Stimulated activated naive CD8-positive, alpha-beta T cell treated with anti-CD3 and anti-CD28 coated beads, Interleukin-15, Interleukin-2, amounts not matched to agents 100 U/mL and 50 U/mL, for 24 hours (primary cell): ENCODE measurements at places on chromosomes 2 and 18.

DNA sequence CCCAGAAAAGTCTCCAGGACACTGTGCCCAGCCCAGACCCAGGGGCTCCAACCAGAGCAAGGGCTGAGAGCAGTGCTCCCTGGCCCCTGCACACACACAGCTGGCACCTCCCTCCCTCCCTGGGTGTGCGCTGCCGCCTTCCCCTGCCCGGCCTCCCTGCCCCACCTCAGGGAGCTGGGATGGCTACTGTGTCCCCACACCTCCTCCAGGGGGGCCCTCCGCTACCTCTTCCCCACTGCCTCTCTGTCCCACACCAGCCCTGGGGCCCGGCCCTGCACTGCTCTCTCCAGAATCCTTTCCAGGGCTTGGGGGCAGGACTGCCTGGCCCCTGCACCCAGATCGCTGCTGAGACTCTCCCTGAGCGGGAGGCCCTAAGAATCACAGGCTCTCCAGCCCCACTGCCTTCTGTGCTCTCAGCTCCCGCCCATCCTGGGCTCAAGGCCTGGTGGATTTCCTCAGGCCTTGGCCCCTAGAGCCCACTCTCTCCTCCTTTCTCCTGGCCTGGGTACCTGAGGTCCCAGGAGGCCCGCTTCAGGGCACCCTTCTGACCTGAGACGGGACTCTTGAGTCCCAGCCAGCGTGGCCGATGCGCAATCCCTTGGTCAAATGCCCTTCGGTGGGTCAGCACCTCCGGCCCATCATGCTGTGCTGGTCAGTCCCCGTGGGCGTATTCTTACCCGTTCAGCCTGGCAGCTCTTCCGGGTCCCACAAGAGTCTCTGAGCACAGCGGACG is 276.8 kb upstream of the HDAC4 start:
- DNase-seq, result no peak

DNA sequence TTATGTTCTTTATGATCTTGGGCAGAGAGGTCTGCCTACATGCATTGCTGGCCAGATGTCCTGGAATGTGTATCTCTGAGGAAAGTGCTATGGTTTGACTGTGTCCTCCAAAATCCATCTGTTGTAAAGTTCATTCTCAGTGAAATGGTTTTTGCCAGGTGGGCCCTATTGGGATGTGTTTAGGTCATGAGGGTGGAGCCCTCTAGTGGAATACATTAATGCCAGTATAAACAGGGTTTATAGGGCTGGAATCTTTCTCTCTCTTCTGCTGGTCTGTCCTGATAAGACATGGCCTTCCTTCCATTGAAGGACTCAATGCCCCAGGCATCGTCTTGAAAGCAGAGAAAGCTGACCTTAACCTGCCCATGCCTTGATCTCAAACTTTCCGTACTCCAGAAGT is 258.5 kb downstream of the RPIA start:
- DNase-seq, result no peak

DNA sequence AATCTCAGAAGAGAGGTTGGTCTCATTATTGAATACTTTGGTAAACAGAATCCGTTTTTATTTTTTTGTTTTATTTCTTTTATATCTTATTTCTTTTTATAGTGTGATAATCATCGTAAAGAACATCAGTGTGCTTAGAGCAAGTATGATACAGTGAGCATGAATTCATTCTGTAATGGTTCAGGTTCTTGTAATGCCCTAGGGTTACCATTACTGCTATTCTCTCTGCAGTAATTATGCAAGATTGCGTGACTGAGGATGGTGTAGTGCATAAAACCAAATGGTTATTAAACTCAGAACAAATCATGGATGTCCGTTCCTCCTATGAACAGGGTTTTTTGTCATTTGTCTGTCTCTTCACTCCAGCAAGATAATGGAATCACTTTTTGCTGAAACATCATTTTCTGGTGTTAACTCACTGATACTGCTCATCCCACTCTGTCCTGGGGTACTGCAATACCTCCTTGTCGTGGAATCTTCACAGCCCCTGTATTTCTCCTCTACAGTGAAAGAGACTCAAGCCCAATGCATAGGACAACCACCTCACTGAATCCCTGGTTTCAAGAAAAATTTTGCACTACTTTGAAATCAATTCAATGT is 274.8 kb upstream of the ST6GAL2 start:
- no peak for DNase-seq

DNA sequence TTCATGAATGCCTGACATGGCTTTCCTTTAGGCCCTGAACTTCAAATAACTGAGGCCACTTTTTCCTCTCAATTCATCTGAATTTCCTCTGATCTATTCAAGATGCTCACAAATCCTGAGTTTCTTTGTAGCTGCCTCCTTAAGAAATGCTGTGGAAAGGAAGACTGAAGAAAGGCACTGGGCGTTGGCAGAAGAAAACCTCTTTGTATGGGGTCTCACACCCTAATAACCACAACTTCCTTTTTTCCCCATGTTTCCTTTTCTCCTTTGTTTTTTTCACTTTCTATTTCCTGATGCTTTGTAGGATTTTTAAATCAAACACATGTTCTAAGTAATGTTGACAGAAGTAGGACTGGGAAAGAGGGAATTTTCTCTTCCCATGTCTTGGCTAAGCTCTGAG is 447.4 kb downstream of the CMPK2 start:
- no peak for DNase-seq

DNA sequence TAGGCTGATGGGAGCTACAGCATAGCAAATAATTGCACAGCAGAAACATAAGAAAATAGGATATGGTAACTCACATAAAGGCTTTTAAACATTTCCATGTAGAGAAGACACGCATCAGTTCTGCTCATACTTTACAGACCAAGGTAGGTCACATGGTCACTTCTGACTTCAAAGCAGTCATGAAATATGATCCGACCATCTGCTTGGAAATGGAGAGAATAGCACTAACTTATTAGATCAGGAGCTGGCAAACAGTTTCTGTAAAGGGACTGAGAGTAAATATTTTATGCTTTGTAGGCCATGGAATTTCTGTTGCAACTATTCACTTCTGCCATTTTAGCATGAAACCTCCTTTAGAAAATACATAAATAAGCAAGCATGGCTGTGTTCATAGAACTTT is 936.6 kb upstream of the FANCL start:
- no peak for DNase-seq

GRCh38 chr18:58893388-58894099 is 28.9 kb downstream of the ZNF532 start:
- DNase-seq, result no peak

DNA sequence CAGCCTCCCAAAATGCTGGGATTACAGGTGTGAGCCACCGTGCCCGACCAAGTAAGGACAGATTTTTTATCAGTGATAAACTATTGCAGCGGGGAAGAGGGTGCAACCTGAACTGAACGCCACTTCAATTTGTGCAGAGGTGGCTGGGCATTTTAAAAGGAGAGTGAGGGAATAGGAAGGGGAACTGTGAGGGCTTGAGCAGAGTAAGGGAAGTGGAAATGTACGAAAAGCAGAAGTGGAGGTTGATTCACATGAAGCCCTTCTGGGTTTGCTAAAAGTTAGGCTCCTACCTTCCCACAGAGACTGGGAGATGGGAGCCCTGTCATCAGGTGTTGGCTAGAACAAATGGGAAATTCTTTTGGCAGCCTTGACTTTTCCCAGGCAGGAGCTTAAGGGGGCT is 6.1 kb downstream of the STK11IP start:
- no peak for DNase-seq

GRCh38 chr18:74389171-74389927 is 67.8 kb downstream of the DIPK1C start:
- DNase-seq, result no peak

- no peak for DNase-seq
Measured at GRCh38 chr2:62287282-62287681, 91.4 kb downstream of the B3GNT2 start.

DNA sequence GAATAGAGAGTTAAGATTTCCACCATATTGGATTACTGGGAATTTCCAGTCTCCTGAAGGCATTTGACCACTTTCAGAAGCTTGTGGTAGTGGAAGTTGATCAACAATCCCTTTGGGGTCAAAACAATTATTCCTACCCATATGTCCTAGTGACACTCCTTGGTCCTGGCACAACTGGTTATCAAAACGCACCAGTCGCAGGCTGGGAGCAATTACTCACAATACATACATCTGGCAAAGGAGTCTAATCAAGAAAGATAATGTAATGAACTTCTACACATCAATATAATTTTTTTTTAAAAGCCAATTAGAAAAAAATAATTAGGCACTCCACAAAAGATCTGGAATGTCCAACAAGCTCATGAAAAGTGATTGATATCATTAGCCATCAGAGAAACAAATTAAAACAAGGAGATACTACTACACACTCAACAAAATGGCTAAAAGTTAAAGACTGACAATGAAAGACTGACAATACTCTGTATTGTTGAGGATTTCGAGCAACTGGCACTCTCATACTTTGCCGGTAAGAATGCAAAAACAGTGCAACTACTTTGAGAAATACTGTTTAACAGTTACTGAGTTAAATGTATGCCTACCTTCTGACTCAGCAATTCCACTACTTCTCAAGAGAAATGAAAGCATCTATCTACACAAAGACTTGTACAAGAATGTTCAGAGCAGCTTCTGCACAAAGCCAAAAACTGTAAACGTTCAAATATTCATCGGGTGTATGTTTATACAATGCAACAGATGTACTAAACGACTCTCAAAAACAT is 2.0 kb downstream of the INO80C start:
- DNase-seq, result no peak

DNA sequence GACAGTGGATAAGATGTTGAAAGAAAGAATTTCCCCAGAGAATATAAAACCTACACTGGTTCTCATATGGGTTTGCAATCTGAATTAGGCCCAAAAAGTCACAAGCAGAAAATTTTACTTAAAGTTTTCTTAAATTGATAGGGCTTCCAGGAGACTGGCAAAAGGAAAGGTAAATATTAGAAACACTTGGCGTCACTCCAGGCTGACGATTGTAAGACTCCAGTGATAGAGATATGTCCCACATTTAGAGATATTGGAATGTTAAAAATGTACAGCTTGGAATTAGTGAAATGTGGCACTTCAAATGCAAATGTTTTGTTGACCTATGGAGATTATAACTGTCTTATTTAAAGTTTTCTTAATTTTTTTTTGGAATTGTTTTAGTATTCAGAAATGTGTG is 14.0 kb downstream of the YIPF4 start:
- no peak for DNase-seq

- DNase-seq, result peak; percentile 15
Measured at GRCh38 chr2:231395188-231396057, at the start of gene B3GNT7. Gene B3GNT7 (plus strand): TSS chr2:231395710. CDS start chr2:231395804, 94 bp downstream.

DNA sequence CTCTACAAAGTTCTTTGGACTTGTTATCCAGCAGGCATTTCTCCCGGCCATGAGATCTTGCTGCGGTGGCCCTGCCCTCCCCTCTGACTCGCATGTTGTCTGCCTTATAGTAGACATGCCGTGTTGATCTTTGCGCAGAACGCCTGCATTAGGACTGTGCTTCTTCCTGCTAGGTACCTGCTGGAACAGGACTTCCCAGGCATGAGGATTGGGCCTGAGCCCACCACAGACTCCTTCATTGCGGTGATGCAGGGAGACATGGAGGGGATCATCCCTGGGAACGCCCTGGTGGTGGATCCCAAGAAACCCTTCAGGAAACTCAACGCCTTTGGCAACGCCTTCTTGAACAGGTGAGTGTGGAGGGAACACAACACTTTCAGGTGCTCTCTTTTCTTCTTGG is 10.1 kb downstream of the EHD3 start:
- no peak for DNase-seq

- DNase-seq, result no peak
Measured at GRCh38 chr2:186911551-186912085, 62.6 kb upstream of the ZSWIM2 start.

DNA sequence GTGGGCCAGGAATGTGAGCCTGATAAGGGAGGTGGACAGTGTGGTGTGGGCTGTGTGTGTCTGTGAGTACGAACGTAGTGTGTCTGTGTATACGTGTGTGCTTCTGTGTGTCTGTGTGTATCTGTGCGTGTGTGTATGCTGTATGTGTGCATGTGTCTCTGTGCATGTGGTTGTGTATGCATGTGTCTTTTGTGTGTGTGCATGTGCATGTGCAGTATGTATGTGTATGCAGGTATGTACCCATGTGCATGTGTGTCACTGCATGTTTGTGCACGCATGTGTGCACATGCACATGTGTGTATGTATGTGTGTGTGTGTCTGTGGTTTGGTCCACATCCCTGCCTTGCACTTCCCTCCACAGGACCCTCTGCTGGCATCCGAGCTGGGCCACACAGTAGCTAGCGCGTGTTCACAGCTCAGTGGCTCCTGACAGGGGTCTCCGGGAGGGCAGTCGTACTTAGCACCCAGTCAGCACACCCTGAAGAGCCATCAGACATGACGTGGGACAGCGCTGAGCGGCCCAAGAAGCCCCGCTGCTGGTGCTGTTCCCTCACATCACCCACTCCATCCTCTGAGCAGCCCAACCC is 114.3 kb downstream of the CELF4 start:
- DNase-seq, result no peak
